A549 treated with DMSO at 1 μM for 4 hours (cell line): ENCODE measurements at places on chromosomes 13 and 19. TPM values are rescaled to one million over a fixed set of nuclear protein-coding genes. Genes with fewer than 3 reads are reported as not detected.

The RYR1 gene
- total RNA-seq = 4.4 to 5.9 TPM (median 5.6 TPM) in 5 replicates

The KIR2DL4 gene
- not detected in 5 replicates for total RNA-seq

The KLK2 gene
- 0.09 to 0.17 TPM in 2 of 5 replicates, not detected in the others for total RNA-seq

The ZNF709 gene
- total RNA-seq = 0.02 to 0.05 TPM in 2 of 5 replicates, not detected in the others

The ZNF737 gene
- total RNA-seq = not detected in 5 replicates

The ACP5 gene
- 0.16 to 0.66 TPM (median 0.17 TPM) in 3 of 5 replicates, not detected in the others for total RNA-seq

The COLGALT1 gene
- 61.6 to 80.3 TPM (median 73.3 TPM) in 5 replicates for total RNA-seq

The EPS8L1 gene
- total RNA-seq = 2.8 to 5.9 TPM (median 5.7 TPM) in 5 replicates

The LILRB2 gene
- 0.05 to 0.09 TPM (median 0.05 TPM) in 4 of 5 replicates, not detected in the other for total RNA-seq

The GSX1 gene
- total RNA-seq = not detected in 5 replicates

The MAP4K1 gene
- total RNA-seq = 0.53 to 1.2 TPM (median 0.73 TPM) in 5 replicates

The C19orf25 gene
- total RNA-seq = 10.9 to 20.9 TPM (median 20.3 TPM) in 5 replicates

The SIGLEC5 gene
- total RNA-seq = not detected in 5 replicates

The UBE2L5 gene
- not detected in 5 replicates for total RNA-seq

The TMEM86B gene
- 3.2 to 7.0 TPM (median 4.7 TPM) in 5 replicates for total RNA-seq

The NFKBIB gene
- 67.8 to 124 TPM (median 98.4 TPM) in 5 replicates for total RNA-seq

The LRRC4B gene
- total RNA-seq = 0.28 to 0.85 TPM (median 0.63 TPM) in 5 replicates

The CYP2F1 gene
- total RNA-seq = not detected in 5 replicates

The PINLYP gene
- 0.22 to 0.55 TPM (median 0.30 TPM) in 5 replicates for total RNA-seq

The MAMSTR gene
- 0.28 to 0.51 TPM (median 0.48 TPM) in 5 replicates for total RNA-seq

The WDR88 gene
- 0.09 to 0.23 TPM (median 0.16 TPM) in 3 of 5 replicates, not detected in the others for total RNA-seq

The ABHD17A gene
- 19.7 to 38.6 TPM (median 32.7 TPM) in 5 replicates for total RNA-seq

The ZSCAN5A gene
- total RNA-seq = 7.0 to 12.2 TPM (median 8.2 TPM) in 5 replicates
